T follicular helper cell (primary cell): ENCODE measurements at places on chromosomes 1 and 21.

DNA sequence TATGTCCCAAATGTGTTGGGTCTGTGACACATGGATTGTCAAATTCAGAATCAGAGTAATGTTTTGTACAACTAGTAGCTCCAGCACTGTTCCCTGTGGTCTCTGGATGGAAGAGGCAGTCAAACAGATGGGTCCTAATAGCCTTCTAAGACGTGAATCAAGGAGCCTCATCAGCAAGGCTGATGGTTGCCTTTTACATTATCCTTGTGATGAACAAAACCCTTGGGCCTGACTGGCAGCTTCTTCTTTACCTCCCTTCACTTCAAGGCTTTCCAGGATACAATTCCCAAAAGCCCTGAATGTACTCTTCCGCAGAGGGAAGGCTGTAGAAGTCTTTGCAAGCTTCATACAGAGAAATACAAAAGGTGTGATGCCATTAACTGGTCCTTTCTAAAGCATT, 633.3 kb downstream of the USP25 start:
- DNase-seq = no peak

DNA sequence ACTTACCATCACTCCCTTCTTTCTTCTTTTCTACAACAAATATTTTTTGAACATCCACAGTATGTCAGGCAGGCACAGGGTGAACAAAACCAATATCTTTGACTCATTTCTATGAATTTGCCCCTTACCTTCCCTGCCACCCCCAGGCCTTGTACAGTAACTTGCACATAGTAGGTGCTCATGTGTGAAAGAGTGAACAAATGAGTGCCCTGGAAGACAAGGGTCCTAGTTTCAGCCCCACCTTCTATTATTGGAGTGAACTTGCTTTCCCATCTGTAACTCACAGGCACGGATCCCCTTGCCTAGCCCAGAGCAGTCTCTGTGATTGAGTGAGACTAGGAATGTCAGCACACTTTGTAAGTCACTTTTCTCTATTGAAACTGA, 12.8 kb downstream of the ZDHHC18 start:
- DNase-seq = no peak

- DNase-seq = no peak
These were observed 17.8 kb downstream of the MTHFR start for GRCh38 chr1:11787804-11788436.

- DNase-seq = peak; percentile 57
These were observed 26.9 kb upstream of the EPB41 start for GRCh38 chr1:28887419-28887834.

DNA sequence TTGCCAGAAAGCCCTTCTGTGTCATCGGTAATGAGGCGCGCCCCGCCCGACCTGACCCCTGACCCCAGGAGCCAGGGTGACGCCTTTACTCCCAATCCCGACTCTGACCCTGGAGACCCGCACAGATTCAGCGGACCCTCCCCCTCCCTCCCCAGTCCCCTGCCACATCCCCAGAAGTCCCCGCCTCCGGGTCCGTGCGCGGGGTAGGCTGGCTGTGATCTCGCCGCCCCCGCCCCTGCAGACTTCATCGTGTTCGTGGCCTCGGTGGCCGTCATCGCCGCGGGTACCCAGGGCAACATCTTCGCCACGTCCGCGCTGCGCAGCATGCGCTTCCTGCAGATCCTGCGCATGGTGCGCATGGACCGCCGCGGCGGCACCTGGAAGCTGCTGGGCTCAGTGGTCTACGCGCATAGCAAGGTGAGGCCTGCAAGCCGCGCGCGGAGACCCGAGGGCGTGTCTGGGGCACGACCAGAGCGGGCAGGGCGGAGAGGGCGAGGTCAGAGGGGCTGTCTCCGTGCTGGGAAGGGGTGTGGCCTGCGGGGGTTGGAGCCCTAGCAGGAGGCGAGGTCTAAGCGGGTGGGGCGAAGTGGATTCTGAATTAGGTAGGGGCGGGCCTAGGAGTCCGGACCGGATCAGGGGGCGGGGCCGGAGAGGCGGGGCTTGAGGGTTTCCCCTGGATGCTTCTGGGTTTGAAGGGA, 34.8 kb downstream of the KCNQ4 start:
- peak; percentile 84 for DNase-seq

DNA sequence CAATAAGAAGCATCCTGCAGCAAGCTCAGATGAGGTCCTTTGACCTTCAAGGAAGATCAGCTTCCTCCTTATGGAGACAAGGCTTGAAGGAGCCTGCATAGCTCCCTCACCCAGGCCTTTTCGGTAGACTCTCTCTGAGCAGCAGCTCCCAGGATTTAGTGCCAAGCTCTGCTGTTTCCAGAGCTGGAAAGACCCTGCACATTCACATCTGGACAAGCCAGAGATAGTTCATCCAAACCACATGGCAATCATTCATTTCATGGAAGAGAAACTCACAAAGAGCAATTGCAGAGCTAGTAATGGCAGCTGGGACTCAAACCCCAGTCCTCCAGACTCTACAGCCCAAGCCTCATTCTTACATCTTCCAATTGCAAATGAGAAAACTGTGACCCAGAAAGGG, 76.4 kb upstream of the EDN2 start:
- DNase-seq = no peak

- no peak for DNase-seq
These were observed 21.7 kb downstream of the ASTN1 start for GRCh38 chr1:177142791-177143271.

DNA sequence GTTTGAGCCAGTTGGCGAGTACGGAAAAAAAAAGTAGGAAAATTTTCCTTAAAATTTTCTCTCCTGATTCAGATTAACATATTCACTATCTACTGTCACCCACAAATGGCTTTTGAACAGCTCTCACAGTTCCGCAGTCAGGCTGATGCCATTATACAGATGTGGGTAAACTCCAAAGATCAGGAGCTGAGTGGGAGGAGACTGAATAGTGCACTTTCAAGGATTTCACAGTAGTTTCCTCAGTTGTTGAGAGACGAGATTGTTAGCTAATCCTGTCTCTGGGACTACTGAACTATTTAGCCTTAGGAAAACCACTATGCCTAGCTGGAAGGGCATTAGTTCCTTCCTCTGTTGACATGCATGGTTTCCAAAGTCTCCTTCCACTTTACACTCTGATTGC, 3.2 kb upstream of the DISP1 start:
- no peak for DNase-seq

- DNase-seq = no peak
These were observed 29.6 kb upstream of the ID3 start for GRCh38 chr1:23588749-23589548.

GRCh38 chr1:197774466-197775281, 606 bp downstream of the DENND1B start:
- DNase-seq = peak; percentile 5

DNA sequence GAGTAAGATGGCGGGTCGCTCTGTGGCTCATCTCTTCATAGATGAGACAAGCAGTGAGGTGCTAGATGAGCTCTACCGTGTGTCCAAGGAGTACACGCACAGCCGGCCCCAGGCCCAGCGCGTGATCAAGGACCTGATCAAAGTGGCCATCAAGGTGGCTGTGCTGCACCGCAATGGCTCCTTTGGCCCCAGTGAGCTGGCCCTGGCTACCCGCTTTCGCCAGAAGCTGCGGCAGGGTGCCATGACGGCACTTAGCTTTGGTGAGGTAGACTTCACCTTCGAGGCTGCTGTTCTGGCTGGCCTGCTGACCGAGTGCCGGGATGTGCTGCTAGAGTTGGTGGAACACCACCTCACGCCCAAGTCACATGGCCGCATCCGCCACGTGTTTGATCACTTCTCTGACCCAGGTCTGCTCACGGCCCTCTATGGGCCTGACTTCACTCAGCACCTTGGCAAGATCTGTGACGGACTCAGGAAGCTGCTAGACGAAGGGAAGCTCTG, 2.4 kb downstream of the TNFAIP8L2 start:
- no peak for DNase-seq

- no peak for DNase-seq
These were observed 104.1 kb downstream of the NR5A2 start for GRCh38 chr1:200131551-200132125.

DNA sequence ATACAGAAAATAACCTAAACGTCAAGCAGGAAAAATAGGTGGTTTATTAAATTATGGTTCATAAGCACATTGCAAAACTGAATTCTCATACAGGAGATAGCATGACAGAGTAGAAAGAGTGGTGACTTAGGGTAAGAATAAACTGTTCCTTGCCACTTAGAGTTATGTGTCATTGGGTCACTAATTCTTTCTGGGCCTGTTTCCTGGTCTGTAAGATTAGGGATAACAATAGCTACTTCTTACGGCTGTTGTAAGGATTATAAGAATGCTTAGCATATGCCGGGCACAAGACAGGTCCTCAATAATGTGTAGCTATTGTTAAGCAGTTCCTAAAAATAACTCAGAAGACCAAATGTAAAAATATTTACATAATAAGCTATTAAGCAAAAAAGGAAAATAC, 24.2 kb downstream of the SNRNP40 start:
- no peak for DNase-seq

GRCh38 chr1:157073944-157074685, 25.5 kb downstream of the ETV3L start:
- DNase-seq = peak; percentile 7

- DNase-seq = no peak
These were observed 169.4 kb upstream of the ESRRG start for GRCh38 chr1:216892581-216893160.

DNA sequence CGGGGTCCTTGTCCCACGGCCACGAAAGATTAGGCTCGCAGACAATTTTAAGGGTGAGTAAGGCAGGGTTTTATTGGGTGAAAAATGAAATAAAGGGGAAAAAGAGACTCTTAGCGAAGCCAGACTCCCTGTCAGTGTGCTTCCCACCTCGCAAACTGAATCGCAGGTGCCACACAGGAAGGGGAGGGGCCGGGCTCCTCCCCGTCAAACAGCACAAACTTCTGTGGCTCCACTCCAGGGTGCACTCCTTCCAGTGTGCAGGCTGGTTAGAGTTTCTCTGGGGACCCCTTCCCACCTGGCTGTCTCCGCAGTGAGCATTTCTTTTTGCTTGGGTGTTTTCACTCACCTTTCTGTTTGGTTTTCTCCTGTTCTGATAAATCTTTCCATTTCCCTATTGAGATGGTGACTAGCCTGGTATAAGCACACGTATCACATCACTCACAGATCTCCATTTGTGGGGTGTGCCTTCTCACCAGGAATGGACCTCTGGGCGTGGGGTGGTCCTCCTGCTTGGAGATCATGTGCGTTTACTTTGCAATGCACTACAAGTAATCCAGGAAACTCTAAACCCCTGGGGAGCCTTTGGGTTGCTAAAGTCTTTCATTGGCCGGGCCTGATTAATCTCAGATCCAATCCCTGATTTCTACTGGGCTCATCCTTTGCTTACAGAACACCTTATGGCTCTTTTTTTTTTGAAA, 37.6 kb upstream of the GALNT2 start:
- DNase-seq = no peak

GRCh38 chr21:36966821-36967768, 626 bp upstream of the HLCS start:
- DNase-seq = no peak

GRCh38 chr1:246459221-246459620, 47.9 kb downstream of the SMYD3 start:
- no peak for DNase-seq

- no peak for DNase-seq
These were observed 23.8 kb downstream of the CRYAA start for GRCh38 chr21:43192501-43193081.

GRCh38 chr1:207890136-207890738, 20.7 kb downstream of the CD34 start:
- no peak for DNase-seq

DNA sequence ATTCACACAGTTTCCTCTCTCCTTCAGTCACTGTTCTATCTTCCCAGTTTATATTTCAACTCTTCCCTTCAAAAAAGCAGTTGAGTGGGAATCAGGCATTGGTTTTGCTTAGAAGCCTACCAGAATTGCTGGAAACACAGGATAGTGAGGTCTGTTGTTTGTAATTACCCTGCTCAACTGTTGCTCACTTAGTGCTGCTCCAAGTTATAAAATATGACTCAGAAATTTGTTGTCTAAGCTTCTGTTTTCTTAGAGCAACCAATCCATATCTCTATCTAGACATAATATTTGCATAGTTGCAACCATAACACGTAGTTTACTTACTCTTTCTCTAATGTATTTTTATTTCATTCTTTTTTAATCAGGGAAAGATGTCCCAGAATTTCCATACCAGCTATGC, 87.9 kb downstream of the MACF1 start:
- DNase-seq = no peak

- no peak for DNase-seq
These were observed 51.3 kb downstream of the ABL2 start for GRCh38 chr1:179178183-179178582.

DNA sequence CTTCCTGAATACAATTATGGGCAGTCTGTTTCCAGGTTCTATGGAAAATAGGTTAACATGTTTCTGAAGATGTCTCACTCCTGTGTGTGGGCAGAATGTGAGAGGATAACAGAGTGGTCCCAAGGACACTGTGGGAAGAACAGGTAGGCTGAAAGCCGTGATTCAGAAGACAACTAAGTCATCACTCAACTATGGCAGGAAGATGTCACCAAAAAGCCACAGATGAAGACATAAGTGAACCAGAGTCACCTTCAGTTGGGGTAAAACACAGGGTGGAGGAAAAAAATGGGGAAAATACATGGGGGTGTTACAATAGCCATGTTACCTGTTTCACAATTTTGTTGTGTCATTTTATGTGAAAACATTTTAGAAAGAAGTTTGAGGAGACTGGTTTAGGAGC, 75.1 kb downstream of the UCHL5 start:
- DNase-seq = no peak

- no peak for DNase-seq
These were observed 9.8 kb downstream of the PPP2R5A start for GRCh38 chr1:212294983-212295382.
